ENCODE measurements at places on chromosomes 1 and 21.

GRCh38 chr1:196193896-196194559 lies 414.2 kb downstream of the KCNT2 start:
- no peak for DNase-seq

- peak; percentile 48 for DNase-seq
Observed at GRCh38 chr1:52842643-52843310, at the start of gene ZYG11A. TSS of gene ZYG11A (plus strand) at chr1:52842760. CDS start at chr1:52842884, 124 bp downstream.

GRCh38 chr1:47785561-47786271 lies 211.5 kb downstream of the TRABD2B start:
- DNase-seq = no peak

GRCh38 chr1:240499012-240499411 lies 112.9 kb downstream of the GREM2 start:
- DNase-seq = no peak

GRCh38 chr1:63475761-63476160 lies 47.3 kb downstream of the ITGB3BP start:
- no peak for DNase-seq

GRCh38 chr1:190243056-190243455 lies 234.6 kb downstream of the BRINP3 start:
- no peak for DNase-seq

DNA sequence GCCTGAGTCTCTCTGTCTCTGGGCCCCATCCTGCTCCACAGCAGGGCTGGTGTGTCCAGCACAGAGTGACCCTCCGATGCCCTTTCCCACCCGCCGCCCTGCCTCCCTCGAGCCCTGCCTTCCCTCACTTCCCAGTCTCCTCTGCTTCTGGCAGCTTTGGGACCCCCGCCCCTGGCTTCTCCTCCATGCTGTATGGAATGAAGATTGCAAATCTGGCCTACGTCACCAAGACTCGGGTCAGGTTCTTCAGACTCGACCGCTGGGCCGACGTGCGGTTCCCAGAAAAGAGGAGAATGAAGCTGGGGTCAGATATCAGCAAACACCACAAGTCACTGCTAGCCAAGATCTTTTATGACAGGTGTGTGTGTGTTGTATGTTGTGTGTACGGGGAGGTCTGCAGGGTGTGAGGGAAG lies 14.3 kb downstream of the MOV10 start:
- DNase-seq = no peak

DNA sequence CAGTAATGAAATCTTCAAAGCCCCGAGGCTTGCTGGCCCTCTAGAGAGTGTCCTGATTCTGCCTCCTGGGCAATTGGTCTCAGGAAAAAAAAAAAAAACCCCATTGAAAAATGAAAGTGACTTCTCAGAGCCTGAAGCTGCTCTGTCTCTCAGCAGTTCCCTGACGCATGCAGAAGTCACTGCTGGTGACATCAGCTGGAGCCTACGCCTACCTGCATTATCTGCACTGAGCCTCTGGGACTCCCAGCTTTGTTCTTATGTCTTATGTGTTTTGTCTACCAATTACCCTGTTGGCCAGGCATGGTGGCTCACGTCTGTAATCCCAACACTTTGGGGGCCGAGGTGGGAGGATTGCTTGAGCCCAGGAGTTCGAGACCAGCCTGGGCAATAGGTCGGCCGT lies 10.1 kb upstream of the SLC25A33 start:
- peak; percentile 57 for DNase-seq

- DNase-seq = no peak
Observed at GRCh38 chr1:217343907-217344306, 287.0 kb downstream of the GPATCH2 start.

DNA sequence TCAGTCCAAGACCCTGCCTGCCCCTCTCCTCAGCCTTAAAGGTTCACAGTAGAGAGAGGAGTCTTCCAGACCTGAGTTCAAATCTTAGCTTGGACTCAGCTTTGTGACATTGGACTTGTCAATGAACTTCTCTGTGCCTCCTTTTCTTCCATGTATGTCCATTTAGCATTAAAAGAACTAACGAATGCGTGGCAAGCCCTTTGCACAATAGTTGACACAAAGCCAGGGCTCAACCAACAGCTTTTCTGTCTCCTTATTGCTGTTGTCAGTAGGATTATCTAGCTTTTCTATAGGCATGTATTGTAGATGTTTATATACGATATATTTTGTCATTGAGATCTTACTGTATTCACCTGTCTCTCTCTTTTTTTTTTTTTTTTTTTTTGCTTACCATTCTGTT lies 450.8 kb downstream of the PTPRU start:
- DNase-seq = no peak

DNA sequence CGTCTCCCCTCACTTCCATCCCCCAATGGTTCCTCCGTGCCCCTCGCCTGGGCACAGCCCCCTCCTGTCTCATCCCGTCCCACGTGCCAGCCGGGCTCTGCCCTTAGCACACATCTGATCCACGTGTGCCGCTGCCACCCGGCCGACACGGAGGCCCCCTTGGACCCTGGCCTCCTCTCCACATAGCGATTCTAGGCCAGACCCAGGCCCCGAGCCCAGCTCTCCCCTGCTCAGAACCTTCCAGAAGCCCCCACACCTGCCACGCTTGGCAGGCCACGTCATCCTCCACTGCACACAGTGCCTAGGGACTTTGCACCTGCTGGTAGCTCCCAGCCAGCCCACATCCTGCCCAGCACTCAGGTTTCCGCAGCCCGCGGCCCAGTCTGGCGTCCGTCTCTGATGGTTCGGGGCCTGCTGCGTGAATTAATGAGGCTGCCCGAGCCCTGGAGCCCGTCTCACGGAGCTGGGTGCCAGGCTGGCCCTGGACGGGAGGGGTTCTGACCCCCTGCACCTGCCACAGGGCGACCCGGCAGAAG lies 20.1 kb downstream of the PLCH2 start:
- no peak for DNase-seq

DNA sequence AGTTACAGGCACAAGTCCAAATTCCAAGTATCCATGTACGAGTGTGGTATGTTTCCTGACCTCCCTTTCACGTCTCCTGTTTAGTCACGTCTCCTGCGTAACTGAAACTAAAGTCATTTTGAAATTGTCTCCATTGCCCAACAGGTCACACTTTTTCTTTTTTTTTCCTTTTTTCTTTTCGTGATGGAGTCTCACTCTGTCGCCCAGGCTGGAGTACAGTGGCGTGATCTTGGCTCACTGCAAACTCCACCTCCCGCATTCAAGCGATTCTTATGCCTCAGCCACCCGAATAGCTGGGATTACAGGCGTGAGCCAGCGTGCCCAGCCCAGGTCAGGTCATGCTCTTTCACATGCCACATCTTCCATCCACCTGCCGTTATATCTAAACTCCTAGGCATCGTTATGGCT lies 38.2 kb downstream of the L1TD1 start:
- peak; percentile 37 for DNase-seq

DNA sequence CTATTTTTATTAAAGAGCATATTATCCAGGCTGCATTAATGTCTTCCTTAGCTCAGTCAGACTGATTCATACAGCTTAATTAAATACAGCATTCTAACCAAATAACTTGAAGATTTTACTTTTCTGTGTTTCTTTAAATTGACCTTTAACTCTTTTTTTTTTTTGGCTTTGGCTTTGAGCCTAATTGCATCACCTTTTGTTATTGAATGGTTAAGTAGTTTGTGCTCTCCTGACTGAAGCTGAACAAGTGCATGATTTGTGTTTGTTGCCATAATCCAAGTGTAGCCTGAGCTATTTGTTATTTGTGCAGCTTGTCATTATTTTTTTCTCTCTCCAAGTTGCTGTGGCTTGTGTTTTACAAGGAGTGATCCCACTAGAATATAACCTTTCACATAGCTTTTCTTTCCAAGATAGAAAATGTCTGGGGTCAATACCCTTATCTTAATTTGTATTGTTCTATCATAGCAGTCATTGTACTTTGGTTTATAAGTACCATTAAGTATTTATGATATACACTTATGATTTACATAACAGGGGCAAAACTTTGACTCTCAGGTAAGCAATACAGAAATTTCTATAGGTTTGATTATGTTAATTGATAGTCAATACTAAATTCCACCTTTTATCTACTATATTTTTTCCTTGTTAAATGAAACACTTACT lies 31.6 kb downstream of the CDC14A start:
- no peak for DNase-seq

DNA sequence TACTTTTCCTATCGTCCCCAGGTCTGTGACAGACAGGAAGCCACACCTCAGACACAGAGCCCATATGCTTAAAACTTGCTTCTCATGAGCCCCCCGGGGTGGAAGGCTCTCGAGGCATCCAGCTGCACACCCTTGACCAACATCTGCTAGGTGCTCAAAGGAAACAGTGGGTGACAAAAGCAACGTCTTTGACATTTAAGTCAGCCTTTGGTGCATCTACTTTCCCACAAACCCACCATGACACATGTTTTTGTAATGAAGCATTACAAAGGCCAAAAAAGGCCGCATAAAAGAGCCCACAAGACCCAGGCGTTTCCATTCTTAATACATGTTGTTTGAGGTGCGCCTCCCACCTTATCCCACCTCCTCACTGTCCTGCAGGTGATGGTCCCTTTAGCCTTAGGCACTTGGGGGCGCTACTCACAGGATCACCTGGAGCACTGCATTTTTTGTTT lies 11.8 kb upstream of the FASLG start:
- no peak for DNase-seq

GRCh38 chr1:230220478-230220877 lies 153.4 kb downstream of the GALNT2 start:
- DNase-seq = no peak

- no peak for DNase-seq
Observed at GRCh38 chr1:82775406-82776000, 974.8 kb downstream of the ADGRL2 start.

DNA sequence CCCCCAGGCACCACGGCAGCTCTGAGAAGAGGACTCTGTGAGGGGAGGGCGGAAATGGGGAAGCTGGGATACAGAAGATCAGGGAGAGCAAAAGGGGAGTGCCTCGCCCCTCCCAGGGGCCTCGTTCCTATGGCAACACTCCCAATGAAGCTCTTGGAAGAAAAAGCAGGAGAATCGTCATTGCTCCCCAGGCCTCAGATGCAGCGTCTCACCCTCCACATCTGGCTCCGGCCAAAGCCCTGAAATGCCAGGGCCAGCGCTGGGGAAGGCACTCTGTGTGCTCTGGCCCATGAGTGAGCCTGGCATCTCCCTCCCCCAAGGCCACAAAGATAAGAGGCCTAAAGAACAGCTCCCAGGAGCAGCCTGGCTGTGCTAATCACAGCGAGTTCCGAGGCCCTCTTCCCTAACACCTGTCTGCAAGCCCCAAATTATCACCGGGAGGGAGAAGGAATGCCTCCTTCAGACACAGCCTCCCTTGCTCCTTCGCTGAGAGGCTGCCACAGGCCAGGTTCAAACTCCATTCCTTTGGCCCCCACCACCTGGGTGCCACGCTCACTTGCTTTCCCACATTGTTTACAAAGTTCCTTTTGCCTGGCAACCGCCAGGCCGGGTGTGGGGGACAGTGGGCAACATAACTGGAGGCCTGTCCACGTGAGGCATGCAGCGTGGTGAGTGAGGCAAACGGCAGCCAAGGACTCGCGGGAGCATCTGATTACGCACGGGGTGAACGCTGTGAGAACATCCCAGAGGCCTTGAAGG lies 27.8 kb downstream of the ECE1 start:
- peak; percentile 28 for DNase-seq

- no peak for DNase-seq
Observed at GRCh38 chr1:8844501-8845006, 27.1 kb upstream of the RERE start.

DNA sequence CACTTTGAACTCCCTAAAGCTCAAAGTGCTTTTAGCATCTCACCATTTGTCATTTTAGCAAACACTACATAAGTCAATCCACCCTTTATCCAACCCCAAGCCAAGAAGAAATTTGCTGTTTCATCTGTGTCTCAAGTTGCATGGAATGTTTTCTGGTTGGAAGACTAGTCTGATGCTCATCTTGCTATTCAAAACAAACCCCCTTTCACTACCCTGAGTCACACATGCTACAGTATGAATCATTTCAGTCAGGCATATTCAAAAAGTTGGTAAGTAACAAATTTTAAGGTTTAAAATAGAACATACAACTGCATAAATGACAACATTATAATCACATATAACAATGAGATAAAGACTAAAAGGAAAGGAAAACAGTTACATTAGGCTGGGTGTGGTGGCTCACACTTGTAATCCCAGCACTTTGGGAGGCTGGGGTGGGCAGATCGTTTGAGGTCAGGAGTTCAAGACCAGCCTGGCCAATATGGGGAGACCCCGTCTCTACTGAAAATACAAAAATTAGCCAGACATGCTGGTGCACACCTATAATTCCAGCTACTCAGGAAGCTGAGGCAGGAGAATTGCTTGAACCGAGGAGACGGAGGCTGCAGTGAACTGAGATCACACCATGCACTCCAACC lies 38.7 kb downstream of the DSTYK start:
- no peak for DNase-seq

GRCh38 chr1:41362749-41363590 lies 1.7 kb downstream of the FOXO6 start:
- DNase-seq = no peak

- DNase-seq = peak; percentile 74
Observed at GRCh38 chr1:44652445-44653106, 21.7 kb downstream of the TMEM53 start.

DNA sequence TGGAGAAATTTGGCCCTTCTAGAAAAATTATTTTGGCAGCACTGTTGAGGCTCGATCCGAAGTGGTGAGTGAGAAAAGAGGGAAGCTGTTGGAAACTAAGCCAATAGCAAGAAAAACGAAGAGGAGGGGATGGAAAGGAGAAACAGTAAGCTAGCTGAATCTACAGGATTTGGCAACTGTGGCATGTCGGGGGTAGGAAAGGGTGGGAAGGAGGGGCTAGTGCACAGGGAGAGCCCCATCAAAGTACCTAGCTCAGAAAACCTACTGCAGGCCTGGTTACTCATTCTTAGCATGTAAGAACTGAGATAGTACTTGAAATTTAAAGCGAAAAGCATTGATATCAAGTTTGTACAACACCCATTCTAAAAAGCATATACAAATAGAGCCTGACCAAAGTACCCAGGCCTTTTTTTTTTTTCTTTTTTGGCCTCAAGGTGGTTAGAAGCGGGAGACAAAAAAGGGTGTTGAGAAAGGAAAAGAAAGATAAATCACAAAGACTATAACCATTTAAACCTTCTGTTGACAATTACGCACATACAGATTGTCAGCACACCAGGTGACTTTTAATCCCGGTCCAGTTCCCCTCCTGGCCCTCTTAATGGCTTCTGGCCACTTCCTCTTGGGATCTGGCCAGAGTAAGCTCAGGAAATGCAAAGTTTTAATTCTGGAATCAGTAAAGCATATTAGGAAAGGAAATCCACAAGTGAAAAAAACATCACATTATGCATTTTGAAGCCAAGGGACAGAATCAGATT lies 50.4 kb downstream of the SLC16A1 start:
- no peak for DNase-seq

DNA sequence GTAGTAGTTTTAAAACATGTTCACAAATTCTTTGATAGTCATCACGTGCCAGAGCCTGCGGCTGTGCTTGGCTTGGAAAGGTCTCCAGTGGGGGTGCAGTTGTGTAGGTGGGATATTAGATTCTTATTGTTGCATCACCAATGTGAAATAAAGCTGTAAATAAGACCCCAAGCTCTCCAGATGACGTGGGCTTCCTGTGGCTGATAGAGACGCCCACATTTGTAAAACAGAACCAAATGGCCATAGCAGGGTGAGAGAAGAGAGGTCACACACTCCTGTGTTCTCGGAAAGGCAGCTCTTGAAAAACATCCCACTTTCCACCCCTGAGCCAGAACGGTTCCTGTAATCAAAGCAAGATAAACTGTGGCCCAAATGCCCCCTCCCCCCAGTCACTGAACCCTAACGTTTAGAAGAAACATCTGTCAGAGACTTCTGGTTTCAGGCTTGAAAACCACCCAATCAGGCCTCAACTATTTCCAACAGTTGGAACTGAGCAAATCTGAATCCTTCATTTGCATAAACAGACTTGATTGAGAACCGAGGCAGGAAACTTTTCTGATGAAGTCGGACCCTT lies 6.6 kb upstream of the NTPCR start:
- DNase-seq = no peak
